ENCODE measurements at places on chromosomes 4 and X.

DNA sequence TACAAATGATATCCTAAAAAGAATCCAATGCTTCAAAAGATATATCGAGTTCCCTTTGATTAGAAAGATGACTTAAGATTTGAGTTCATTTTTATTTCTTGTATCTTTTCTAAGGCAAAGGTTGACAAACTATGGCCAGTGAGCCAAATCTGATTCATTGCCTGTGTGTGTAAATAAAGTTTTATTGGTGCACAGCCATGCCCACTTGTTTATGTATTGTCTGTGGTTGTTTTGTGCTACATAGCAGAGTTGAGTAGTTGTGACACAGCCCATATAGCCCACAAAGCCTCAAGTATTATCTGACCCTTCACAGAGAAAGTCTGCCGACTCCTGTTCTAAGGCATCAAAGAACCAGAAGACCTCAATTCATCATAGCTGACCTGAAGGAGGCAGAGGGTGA, 32.2 kb upstream of the EIF1AX start:
- DNase-seq = no peak

DNA sequence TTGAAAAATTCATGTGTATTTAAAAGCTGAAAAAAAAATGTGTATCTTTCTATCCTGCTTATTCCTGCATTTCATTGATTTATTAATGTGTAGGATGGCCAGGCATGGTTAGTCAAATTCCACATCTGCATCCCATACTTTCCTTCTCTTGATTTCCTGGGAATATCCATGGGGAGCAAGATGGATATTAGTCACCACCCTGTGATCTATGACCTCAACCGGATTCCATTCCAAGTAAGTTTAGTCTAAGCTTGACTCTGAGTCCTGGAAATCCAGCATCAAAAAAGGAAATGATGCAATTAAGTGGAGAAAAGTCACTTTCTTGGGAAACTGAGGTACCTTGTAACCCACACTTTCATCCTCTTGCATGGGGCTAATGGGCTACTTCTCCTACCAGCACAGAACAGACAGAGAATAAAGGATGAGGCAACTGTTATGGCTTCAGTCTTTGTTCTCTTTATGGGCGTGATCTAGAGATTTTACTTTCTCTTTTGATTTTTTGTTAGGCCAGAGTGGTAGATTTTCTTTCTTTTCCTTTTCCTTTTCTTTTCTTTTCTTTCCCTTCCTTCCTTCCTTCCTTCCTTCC, 17.1 kb upstream of the BEX4 start:
- no peak for DNase-seq

DNA sequence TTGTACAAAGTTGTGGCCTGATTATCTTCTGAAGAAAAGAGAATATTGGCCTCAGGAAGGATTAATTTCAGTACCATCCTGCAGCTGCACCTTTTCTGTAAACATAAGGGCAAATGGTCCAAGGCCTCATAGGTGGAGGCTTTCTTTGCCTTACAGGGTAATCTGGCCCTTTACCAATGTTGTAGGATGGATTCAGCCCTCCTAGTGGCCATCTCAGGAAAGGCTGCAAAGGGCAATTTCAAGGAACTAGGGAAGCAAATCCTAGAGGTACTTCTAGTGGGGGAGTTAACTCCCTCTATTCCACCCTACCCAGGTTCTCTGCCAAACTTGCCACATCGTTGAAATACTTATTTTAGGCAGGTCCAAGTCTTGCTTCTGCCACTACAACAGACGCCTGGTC, 57.6 kb downstream of the UGT2B11 start:
- DNase-seq = no peak

DNA sequence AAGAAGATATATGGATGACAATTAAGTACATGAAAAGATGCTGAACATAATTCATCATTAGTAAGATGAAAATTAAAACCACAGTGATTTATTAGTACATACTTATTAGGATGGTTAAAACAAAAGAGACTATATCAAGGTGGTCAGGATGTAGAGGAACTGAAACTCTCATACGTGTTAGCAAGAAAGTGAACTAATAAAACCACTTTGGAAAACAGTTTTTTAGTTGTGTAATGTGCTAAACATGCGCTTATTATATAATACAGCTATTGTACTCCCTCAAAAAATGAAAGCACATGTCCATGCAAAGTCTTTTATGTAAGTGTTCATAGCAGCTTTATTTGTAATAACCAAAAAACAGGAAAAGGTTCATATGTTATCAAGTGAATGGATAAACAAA, 89.9 kb upstream of the KCTD8 start:
- no peak for DNase-seq

GRCh38 chr4:8860892-8861575, 10.6 kb downstream of the HMX1 start:
- DNase-seq = no peak

Measured in stimulated activated CD4-positive, alpha-beta T cell treated with anti-CD3 and anti-CD28 coated beads, Interleukin-1b, Interleukin-23, amount 100 ng/mL, for 1 hour (primary cell).